Progenitor cell of endocrine pancreas (in vitro differentiated cells): ENCODE measurements at places on chromosomes 16 and 17. TPM values are rescaled to one million over a fixed set of nuclear protein-coding genes. Genes with fewer than 3 reads are reported as not detected.

DNA sequence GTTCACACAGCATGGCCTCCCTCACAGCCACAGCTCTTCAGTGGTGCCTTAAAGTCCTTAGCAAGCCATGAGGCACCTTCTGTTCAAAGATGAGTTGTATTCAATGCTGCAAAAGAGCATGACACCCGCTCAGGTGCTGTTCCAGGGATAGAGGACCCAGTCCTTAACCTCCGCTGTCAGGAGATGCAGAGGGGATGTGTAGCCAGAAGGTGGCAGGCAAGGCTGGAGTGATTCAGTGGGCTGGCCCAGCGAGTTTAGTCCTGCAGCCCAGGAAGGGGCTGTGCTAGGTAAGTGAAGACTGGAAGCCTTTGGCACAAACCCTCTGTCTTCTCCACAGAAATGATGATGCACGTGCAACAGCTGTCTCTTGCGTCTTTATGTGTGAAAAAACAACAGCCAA lies 25.0 kb upstream of the ADAM11 start:
- no peaks in the 10 kb centered on the region for H3K27me3 ChIP-seq
- DNase-seq: no peak
- H3K27ac ChIP-seq: no peak overlapping the region
- peaks cover 6% of the 10 kb centered on the region for H3K36me3 ChIP-seq
- H3K4me3 ChIP-seq: no peak overlapping the region

GRCh38 chr17:34530918-34531317 lies 48.5 kb upstream of the TMEM132E start:
- H3K4me1 ChIP-seq: peaks cover 29% of the 10 kb centered on the region
- DNase-seq: no peak
- no peaks in the 10 kb centered on the region for H3K36me3 ChIP-seq
- H3K27ac ChIP-seq: peak overlapping the region; percentile 67

GRCh38 chr16:19850131-19850817 lies 34.4 kb downstream of the GPRC5B start:
- H3K4me1 ChIP-seq: peaks cover 2% of the 10 kb centered on the region
- no peak overlapping the region for H3K27ac ChIP-seq
- H3K4me3 ChIP-seq: no peak overlapping the region
- DNase-seq: no peak
- H3K27me3 ChIP-seq: no peaks in the 10 kb centered on the region

DNA sequence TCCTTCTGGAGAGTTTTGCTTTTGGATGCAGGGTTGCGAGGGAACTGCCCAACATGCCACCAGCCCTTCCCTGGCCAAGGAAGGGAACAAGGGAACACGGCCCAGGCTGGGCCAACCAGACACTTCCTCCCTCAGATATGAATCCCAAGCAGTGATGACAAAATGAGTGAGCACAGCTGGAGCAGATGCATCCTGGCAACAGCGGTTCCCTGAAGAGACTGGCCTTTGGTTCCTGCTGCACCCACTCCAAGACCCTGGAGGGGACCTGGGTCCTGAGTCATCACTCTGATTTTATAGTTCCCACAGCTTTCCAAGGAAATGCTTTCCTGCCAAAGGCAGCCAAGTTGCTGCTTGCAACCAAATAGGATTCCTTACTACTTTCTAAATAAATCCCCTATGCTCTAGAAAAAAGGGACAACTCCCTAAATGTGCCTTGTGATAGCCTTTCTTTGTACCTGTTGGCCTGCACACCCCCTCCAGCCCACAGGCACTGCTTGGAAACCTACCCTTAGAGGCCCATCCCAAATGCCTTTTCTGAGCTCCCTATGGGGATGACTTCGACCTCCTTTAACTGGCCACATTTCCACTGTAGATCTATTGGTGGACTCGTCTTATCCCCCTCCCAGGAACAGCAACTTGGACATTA lies 5.3 kb downstream of the ST3GAL2 start:
- H3K36me3 ChIP-seq: peaks cover 3% of the 10 kb centered on the region
- H3K4me3 ChIP-seq: no peak overlapping the region
- no peaks in the 10 kb centered on the region for H3K27me3 ChIP-seq
- no peak for DNase-seq

- DNase-seq: no peak
- H3K36me3 ChIP-seq: no peaks in the 10 kb centered on the region
- H3K27me3 ChIP-seq: no peaks in the 10 kb centered on the region
- H3K4me1 ChIP-seq: peaks cover 44% of the 10 kb centered on the region
- H3K27ac ChIP-seq: peak overlapping the region; percentile 93
Observed at GRCh38 chr17:17712268-17712924, 31.1 kb downstream of the RAI1 start.

DNA sequence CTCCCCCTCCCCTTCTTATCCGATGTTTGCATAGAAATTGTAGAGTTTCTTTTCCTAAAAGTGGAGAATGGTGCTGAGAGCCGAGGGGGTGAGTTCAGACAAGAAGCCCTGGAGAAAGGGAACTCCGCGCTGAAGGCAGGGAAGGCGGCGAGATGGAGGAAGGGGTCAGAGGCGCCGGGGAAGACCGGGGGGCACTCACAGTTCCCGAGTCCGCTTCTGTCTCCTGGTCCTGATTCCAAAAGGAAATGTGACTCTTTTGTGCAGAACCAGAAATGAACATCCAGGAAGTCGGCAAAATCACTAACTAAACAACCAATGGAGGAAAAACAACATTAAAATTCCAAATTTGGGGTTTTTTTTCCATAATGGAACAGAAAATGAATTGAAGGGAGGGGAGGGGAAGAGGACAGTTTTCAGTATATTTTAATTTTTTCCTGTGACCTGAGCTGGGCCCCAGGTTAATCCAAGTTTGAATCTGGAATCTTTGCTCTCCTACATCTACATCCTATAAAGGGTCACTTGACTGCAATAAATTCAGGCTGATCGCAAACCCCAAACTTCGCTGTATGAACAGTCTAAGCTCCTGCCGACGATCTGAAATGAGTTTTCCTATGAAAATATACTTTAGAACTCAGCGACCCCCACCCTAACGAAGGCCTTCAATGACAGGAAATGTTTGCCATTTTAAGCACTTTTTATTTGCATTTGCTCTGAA lies 252.3 kb downstream of the C16orf95 start:
- H3K36me3 ChIP-seq: no peaks in the 10 kb centered on the region
- H3K4me1 ChIP-seq: peaks cover 12% of the 10 kb centered on the region
- H3K27ac ChIP-seq: no peak overlapping the region

DNA sequence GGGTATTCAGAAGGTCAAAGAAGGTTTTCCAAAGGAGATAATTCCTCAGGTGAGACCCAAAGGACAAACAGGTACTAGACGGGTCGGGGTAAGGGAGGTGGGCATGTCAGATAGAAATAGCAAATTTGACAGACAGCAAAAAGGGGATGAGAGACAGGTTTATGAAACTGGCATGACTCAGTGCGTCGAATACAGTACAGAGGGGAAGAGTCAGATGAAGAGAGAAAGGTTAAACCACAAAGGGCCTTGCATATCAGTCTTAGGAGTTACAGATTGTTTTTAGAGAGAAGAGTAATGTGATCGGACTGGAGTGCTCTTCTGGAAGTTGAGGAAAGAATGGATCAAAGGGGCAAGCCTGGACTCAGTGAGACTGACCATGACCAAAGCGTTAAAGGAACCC lies 88.4 kb downstream of the ZZEF1 start:
- peaks cover 18% of the 10 kb centered on the region for H3K36me3 ChIP-seq
- no peaks in the 10 kb centered on the region for H3K4me1 ChIP-seq
- no peak overlapping the region for H3K27ac ChIP-seq
- H3K27me3 ChIP-seq: no peaks in the 10 kb centered on the region
- DNase-seq: no peak
- no peak overlapping the region for H3K4me3 ChIP-seq

GRCh38 chr16:24776501-24777220 lies 47.2 kb downstream of the TNRC6A start:
- no peak overlapping the region for H3K27ac ChIP-seq
- DNase-seq: no peak
- peaks cover 27% of the 10 kb centered on the region for H3K36me3 ChIP-seq
- H3K4me1 ChIP-seq: no peaks in the 10 kb centered on the region

DNA sequence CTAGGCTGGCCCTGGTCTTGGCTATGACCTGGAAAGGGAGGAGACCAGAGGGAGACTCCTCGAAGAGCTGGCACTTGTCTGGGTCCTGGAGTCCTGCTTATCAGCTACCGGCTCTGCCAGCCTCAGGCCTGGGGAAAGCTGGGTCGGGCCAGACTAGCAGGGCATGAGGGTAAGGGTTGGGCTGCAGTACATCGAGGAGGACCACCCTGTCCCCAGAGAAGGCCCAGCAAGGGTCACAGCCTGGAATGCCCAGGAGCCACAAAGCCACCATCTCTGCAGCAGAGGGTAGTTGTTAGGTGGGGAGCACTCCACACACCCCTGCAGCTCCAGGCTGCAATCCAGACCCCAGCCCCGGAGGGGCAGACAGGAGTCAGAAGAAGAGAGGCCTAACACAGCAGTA lies 54.0 kb downstream of the SLC6A2 start:
- no peaks in the 10 kb centered on the region for H3K4me1 ChIP-seq
- no peak for DNase-seq
- peaks cover 57% of the 10 kb centered on the region for H3K27me3 ChIP-seq
- H3K4me3 ChIP-seq: no peak overlapping the region

DNA sequence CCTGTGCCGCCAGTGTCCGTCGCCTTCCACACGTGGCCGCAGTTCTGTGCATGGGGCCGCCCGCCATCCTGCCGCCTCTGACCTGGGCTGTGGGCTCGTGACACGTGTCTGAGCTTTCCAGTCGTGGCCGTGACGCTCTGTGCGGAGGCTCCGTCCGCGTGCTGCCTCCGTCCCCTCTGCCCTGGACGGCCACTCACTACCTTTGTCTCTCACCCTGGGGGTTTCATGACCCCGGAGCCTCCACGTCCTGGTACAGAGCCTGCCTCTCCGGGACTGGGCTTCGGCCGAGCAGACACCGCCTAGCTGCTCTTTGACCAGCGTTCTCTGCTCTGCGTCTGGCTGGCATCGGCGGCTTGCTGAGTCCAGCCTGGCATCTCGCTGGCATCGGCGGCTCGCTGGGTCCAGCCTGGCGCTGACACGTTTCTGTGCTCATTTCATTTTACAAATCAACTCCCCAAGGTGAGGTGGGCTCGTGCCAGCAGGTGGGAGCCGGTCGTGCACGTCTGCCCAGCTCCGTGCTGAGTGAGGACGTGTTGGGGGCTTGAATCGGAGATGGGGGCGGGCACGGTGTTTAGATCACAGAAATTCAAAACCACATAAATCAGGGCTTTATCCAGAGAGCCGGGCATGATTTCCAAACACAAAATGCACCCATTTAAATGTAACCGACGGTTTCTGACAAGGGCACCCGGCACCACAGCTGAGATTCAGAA lies 44.3 kb upstream of the GNG13 start:
- no peak for DNase-seq
- no peak overlapping the region for H3K27ac ChIP-seq
- no peaks in the 10 kb centered on the region for H3K27me3 ChIP-seq
- no peaks in the 10 kb centered on the region for H3K4me1 ChIP-seq

DNA sequence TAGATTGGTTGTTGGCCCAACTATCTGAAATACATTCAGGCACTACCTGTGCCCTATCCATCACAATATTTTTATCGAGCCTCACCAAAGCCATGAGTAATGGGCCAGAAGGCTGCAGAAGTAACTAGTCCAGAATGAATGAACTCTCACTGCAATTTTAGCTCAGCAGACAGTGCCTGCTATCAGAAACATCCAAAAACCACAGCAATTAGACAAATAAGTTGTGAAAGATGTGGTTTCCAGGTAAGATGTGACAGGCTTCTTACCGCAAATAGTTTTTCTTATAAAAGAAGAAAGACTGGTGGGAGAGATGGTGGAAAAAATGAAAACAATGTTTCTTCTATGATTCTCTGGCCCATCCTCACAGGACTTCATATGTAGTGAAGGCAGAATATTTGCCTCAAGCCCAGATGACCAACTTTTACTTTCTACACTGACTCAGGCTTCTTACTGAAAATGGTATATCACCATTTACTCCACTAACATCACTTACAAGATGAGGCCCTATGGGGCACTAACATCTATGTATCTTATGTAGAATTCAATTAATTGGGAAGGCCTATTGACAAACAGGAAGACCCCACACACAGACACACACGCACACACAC lies 9.8 kb upstream of the RFFL start:
- no peaks in the 10 kb centered on the region for H3K27me3 ChIP-seq
- H3K27ac ChIP-seq: peak overlapping the region; percentile 56
- no peak overlapping the region for H3K4me3 ChIP-seq
- peaks cover 61% of the 10 kb centered on the region for H3K4me1 ChIP-seq

DNA sequence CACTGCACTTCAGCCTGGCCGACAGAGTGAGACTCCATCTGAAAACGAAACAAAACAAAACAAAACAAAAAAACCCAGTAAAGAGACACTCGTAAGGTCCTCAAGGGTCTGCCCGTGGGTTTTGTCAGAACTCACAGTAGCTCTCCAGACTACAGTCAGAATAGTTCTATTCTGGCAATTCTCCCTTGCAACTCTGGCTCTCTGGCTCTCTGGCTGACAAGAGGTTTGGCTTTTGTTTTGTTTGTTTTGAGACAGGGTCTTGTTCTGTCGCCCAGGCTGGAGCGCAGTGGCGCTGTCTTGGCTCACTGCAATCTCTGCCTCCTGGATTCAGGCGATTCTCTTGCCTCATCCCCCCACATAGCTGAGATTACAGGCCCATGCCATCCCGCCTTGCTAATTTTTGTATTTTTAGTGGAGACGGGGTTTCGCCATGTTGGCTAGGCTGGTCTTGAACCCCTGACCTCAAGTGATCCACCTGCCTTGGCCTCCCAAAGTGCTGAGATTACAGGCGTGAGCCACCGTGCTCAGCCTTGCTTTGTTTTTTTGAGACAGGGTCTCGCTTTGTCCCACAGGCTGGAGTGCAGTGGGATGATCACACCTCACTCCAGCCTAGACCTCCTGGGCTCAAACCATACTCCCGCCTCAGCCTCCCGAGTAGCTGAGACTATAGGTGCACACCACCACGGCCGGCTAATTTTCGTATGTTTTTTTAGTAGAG lies 20.5 kb upstream of the CHP2 start:
- no peak for DNase-seq
- H3K27ac ChIP-seq: no peak overlapping the region
- peaks cover 17% of the 10 kb centered on the region for H3K27me3 ChIP-seq
- no peak overlapping the region for H3K4me3 ChIP-seq

DNA sequence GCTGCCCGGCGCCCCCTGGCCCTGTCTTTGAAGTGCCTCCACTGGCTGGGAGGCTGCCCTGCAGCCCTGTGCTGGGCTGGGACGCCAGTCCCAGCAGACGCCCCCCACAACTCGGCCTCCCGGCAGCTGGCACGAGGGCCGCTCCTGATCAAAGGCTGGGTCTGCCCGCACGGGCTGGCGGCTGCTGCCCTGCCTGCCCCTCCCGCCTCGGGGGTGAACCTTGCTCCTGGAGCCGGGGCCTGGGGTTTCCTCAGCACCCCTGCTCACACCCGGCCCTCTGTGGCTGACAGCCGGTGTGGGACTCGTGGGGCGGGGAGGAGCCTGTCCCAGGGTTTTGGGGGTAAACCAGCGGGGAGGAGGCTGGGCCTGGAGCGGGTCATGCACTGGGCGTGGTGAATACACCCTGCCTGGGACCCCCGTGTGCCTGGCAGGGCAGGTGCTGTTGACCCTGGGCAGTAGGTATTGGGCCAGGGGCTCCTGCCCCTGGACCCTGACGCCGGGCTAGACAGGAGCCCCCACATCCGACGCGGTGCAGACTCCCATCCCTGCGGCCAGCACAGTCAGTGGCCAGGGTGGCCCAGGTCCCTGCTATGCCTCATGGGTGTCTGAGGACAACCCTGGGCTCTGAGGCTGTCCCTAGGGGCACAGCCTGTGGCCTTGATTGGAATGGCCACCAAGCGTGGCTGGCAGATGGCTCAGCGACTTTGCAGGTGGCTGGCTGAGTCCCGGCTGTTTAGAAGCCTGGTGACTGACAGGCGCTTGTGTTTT lies 21.7 kb downstream of the CENPX start:
- no peaks in the 10 kb centered on the region for H3K27me3 ChIP-seq
- no peaks in the 10 kb centered on the region for H3K4me1 ChIP-seq
- no peak for DNase-seq
- H3K27ac ChIP-seq: no peak overlapping the region

KRT24 gene
- not detected in 2 replicates for total RNA-seq

CSH1 gene
- not detected in 2 replicates for total RNA-seq

DPEP3 gene
- total RNA-seq: not detected in 2 replicates

DYNC1LI2 gene
- 179 and 181 TPM in 2 replicates for total RNA-seq

SCNN1B gene
- not detected in 2 replicates for total RNA-seq

HS3ST4 gene
- 0.67 and 0.69 TPM in 2 replicates for total RNA-seq
